GM20000 (cell line): ENCODE measurements at places on chromosomes 11 and 22.

DNA sequence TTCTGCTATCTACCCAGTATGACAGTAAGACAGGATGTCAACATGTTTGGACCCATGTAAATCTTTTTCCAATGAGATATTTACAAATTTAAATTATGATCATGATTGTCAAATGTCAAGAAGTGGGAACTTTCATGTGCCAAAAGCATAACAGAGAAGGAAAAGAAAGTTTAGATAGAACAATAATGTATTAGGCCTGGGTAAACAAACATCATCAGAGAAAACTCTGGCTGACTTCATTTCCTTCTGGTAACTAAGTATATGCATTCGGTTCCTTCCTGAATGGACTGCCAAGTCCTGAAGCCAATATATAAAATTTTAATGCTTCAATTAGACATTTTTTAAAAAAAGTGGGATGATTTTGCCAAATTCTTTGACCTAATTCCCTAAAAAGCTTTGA, 16.5 kb downstream of the RNF141 start:
- DNase-seq, result no peak

DNA sequence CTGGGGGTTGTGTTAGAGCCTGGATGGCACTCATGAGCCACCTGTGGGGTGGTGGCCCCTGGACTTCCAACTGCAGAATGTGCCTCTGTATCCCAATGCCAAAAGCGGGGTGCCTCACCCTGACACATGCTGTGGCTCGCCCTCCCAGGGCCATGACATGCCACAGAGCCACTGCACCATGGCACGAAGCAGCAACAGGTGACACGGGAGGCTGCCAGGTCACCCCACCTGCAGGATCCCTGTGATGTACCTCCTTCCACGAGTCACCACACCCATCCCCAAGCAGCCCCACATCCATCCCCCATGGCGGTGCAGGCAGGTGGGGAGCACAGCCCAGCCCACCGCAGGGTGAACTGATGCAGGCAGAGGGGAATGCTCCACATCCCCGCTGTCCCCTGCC, 14.8 kb downstream of the NECTIN1 start:
- no peak for DNase-seq

GRCh38 chr11:13880634-13881033, 81.9 kb upstream of the SPON1 start:
- no peak for DNase-seq

DNA sequence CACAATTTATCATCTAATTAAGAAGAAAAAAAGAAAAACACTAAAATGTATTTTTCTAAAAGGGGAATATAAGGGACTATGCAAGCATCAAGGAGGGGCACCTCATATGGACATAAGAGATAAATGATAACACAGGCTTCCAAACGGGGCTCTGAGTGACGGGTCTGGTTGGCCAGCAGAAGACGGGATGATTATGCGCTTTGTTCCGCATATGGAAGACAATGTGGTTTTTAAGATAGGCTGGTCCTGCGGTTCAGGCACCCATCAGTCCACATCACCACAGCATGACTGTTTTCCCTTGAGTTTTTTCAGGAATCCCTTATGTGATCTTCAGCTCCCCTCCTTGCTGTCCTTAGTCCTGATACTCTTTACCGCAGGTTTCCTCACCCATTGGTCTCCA, 404.6 kb downstream of the OPCML start:
- DNase-seq, result no peak

DNA sequence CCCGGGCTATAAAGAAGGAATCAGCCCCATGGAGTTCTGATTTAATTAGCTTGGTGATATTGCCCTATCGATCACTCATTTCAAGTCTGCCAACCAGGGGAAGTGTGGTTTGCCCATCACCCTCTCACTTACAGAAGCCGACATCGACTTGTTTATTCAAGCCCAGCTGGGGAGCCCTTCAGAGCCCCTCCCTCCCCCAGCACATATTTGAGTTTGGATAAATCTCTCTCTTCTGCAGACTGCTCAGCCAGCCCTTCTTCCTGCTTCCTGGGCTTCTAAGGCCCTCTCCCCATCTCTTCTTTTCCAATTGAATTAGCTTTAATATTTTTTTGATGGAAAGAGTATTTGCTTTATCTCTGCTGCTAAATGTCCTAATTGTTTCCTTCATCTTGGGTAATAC, 299.0 kb downstream of the MIAT start:
- no peak for DNase-seq

GRCh38 chr11:79071190-79071589, 369.6 kb downstream of the TENM4 start:
- no peak for DNase-seq

- no peak for DNase-seq
Measured at GRCh38 chr11:106904826-106905225, 113.5 kb downstream of the GUCY1A2 start.
